ENCODE measurements at places on chromosomes 5 and 9.

GRCh38 chr9:122209451-122209850 lies 19.3 kb downstream of the LHX6 start:
- no peak for DNase-seq
- H3K27ac ChIP-seq, result no peak overlapping the region
- H3K27me3 ChIP-seq, result peaks cover 81% of the 10 kb centered on the region
- peaks cover 4% of the 10 kb centered on the region for H3K4me1 ChIP-seq
- no peak overlapping the region for H3K4me3 ChIP-seq

GRCh38 chr5:107997338-107997980 lies 326.7 kb upstream of the EFNA5 start:
- no peaks in the 10 kb centered on the region for H3K27me3 ChIP-seq
- H3K4me1 ChIP-seq, result peaks cover 12% of the 10 kb centered on the region
- peak overlapping the region; percentile 17 for H3K27ac ChIP-seq
- no peaks in the 10 kb centered on the region for H3K36me3 ChIP-seq
- no peak overlapping the region for H3K4me3 ChIP-seq
- DNase-seq, result no peak

GRCh38 chr5:73097740-73098139 lies 22.6 kb upstream of the TMEM171 start:
- H3K4me1 ChIP-seq, result no peaks in the 10 kb centered on the region
- no peak overlapping the region for H3K27ac ChIP-seq
- no peak overlapping the region for H3K4me3 ChIP-seq
- no peaks in the 10 kb centered on the region for H3K27me3 ChIP-seq
- DNase-seq, result no peak

- DNase-seq, result no peak
- H3K36me3 ChIP-seq, result no peaks in the 10 kb centered on the region
- H3K27ac ChIP-seq, result no peak overlapping the region
- H3K4me1 ChIP-seq, result peaks cover 26% of the 10 kb centered on the region
- no peaks in the 10 kb centered on the region for H3K27me3 ChIP-seq
Observed at GRCh38 chr5:9540791-9541190, 5.1 kb downstream of the SEMA5A start.

GRCh38 chr9:82337351-82337750 lies 348.8 kb downstream of the SPATA31D1 start:
- H3K4me1 ChIP-seq, result no peaks in the 10 kb centered on the region
- no peaks in the 10 kb centered on the region for H3K36me3 ChIP-seq
- no peak overlapping the region for H3K27ac ChIP-seq
- H3K4me3 ChIP-seq, result no peak overlapping the region

- no peaks in the 10 kb centered on the region for H3K4me1 ChIP-seq
- H3K27me3 ChIP-seq, result peaks cover 5% of the 10 kb centered on the region
- no peak overlapping the region for H3K27ac ChIP-seq
- no peaks in the 10 kb centered on the region for H3K36me3 ChIP-seq
- no peak overlapping the region for H3K4me3 ChIP-seq
- DNase-seq, result no peak
Observed at GRCh38 chr5:34639852-34640626, 16.1 kb upstream of the RAI14 start.
